ENCODE measurements at places on chromosomes 12 and 14. TPM values are rescaled to one million over a fixed set of nuclear protein-coding genes. Genes with fewer than 3 reads are reported as not detected.

The NXPH4 gene
- 1.4 TPM for total RNA-seq

- DNase-seq: no peak
These were observed 34.6 kb upstream of the ADGRD1 start for GRCh38 chr12:130919086-130919485.

The PTGDR gene
- 3.0 TPM for total RNA-seq

- DNase-seq: no peak
These were observed 86.2 kb downstream of the C12orf50 start for GRCh38 chr12:87943023-87943422.

- no peak for DNase-seq
These were observed 47.7 kb downstream of the MAX start for GRCh38 chr14:65054471-65055085.

GRCh38 chr12:13853471-13853870 is 127.9 kb downstream of the GRIN2B start:
- no peak for DNase-seq

The P2RX2 gene
- not detected for total RNA-seq

The SLC25A21 gene
- not detected for total RNA-seq

- DNase-seq: no peak
These were observed 140.8 kb downstream of the TTC7B start for GRCh38 chr14:90675399-90675798.

DNA sequence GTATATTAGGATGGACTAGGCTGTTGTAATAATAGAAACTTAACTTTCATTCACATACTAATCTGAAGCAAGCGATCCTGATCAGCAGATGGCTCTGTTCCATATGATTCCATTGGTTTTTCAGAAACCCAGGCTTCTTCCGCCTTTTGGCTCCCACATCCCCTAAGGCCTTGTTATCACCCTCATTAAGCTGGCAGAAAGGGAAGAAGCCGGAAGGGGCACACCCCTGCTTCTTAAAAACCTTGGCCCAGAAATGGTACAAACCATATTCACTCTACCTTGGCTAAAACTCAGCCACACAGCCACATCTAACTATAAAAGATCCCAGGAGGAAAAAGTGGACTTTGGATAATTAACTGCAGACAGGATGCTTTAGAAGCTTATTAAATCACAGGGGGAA is 329.2 kb downstream of the PCNX1 start:
- DNase-seq: no peak

DNA sequence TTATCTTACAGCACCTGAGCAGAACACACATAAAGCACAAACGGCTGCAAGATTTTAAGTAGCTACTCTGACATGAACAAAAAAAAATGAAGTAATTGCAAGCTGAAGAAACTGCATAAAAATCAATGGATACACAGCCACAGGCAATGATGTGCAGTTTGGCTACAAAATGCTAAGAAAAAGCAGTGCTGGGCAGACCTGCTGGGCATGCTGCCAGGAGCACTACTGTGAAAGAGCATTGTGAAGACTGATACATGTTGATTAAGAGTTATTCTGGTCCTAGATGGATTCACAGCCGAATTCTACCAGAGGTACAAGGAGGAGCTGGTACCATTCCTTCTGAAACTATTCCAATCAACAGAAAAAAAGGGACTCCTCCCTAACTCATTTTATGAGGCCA is 20.1 kb upstream of the RTN1 start:
- DNase-seq: no peak

DNA sequence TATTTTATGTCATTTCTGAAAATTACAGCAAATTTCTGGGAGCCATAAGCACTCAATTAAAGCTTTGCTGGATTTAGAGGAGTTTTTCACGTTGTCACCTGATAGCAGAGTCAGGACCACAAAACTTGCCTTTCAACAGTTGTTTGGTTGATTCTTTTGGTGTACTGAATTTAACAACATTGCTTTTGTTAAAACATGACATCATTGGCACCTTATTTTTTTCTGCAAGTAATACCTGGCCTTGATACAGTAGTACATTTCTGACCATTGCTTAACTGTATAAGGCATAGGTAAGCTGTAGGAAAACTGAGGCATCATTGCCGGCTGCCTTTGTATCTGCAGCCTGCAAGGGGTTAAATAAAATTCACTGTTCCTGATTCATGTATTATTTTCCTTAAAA is 4.5 kb upstream of the BCL11B start:
- no peak for DNase-seq

DNA sequence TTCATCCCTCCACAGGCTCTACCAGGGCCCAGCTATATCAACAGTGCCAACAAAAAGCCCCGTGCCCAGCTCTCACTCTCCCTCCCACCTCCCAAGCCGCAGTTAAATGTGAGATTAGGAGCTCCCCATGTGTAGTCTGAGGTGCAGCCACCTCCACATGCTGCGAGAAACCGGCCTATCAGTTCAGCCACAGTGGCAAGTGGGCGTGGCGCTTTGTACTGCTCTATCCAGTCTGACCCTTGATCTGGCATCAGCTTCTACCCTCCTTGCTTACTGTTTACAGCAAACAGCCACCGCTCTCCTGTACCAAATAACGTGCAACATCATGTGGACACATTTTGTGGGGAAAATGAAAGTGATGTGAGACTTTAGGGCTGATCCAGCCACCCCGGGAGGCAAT is 1.7 kb downstream of the PLEK2 start:
- no peak for DNase-seq

The ABCC9 gene
- total RNA-seq: not detected

The STYK1 gene
- total RNA-seq: 0.89 TPM

All from CD8-positive, alpha-beta T cell (primary cell).